Glomerular endothelial cell (primary cell): ENCODE measurements at places on chromosomes 11 and 22. TPM values are rescaled to one million over a fixed set of nuclear protein-coding genes. Genes with fewer than 3 reads are reported as not detected.

GRCh38 chr22:49466878-49467595 lies 360.6 kb downstream of the BRD1 start:
- DNase-seq, result no peak

DNA sequence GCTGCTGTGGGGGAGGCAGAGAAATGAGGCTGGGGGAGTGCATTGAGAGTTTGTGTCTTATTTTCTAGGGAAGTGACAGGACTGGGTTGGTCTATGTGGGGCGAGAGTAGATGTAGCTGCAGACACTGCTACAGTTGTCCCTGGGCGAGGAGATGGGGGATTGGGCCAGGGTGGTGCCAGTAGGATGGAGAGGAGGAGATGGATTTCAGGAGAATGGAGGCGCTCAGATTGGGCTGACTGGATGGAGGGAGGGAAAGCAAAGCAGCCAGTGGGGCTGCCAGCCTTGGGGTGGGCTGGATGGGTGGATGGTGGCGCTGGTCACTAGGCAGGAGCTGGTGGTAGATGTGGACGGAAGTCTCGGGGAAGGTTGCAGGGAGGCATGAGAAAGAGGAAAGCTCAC lies 9.3 kb downstream of the OMP start:
- DNase-seq, result no peak

- DNase-seq, result no peak
Measured at GRCh38 chr22:43300891-43301676, 42.1 kb downstream of the SCUBE1 start.

DNA sequence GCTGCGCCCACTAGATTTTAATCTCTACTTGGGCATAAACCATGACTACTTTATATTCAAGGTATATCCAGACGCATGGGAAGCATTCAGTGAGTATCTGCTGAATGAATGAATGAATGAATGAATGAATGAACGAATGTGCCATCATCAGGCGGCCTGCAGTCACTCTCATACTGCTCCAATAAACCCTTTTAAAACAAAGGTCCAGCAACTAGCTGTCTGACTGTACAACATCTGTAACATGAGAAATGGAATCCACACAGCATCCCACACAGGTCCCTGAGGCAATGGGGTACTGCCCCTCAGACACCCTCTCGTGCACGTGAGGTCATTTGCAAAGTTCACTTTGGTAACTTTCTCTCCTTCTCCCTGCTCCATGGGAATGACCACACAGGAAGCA lies 147.5 kb downstream of the LARGE1 start:
- DNase-seq, result no peak

DNA sequence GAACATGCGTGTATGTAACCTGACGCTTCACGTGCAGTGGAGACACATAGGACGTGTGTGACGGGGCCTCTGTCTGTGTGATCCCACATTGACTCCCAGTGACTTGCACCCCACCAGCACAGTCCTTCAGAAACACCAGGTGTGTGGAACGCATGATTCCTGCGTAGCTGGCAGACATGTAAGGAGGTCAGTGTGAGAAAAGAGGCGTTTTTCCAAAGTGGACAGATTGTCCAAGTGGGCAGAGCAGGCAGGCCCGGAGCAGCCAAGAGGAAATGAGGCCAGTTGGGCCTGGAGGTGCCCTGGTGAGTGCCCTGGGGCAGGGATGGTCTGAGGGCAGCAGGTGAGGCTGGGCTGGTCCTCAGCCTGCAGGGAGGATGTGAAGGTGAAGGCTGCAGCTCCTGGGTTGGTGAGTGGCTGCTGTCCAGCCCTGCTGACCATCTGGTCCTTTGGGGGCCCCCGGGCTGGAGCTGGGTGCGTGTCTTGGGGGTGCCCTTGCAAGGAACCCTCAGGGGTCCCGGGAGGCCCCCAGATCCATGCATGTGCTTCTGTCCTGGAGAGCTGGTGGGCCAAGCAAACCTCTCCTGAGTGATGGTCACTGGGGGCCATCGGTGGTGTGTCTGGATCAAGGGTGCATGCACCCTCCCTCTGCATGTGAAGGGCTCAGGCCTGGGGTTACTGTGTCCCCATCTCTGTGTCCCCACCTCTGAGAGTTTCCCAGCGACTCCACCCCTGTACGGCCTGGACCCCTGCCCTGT lies 26.6 kb downstream of the SHANK3 start:
- no peak for DNase-seq

DNA sequence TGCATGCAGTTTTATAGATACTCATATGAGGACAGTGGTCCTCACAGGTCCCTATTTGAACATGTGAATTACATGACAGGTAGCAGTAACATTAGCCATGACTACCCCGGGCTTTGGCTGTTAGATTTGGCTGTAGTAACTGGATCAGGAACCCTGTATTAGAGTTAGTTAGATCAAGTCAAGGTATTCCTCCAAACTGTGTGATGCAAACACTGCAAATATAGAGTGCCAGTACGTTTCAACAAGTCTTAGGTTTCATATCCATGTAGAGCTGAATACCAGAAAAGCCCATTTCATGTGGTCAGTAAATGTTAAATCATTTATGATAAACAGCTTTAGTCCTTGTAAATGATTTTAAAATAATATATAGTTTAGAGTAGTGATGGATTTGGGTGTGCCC lies 29.5 kb upstream of the PITPNB start:
- no peak for DNase-seq

- no peak for DNase-seq
Measured at GRCh38 chr11:27722117-27722952, 22.1 kb upstream of the BDNF start.

- DNase-seq, result no peak
Measured at GRCh38 chr11:73024639-73025038, 117.5 kb downstream of the FCHSD2 start.

- no peak for DNase-seq
Measured at GRCh38 chr22:46421267-46421666, 85.8 kb downstream of the TRMU start.

The APLNR gene
- 0.10 and 0.76 TPM in 2 replicates for total RNA-seq

The TIGD3 gene
- total RNA-seq, result 0.41 TPM in 1 of 2 replicates, not detected in the other
